Right lobe of liver (tissue), 6 donors: ENCODE measurements at places on chromosomes 7 and 10. TPM values are rescaled to one million over a fixed set of nuclear protein-coding genes. Genes with fewer than 3 reads are reported as not detected.

DNA sequence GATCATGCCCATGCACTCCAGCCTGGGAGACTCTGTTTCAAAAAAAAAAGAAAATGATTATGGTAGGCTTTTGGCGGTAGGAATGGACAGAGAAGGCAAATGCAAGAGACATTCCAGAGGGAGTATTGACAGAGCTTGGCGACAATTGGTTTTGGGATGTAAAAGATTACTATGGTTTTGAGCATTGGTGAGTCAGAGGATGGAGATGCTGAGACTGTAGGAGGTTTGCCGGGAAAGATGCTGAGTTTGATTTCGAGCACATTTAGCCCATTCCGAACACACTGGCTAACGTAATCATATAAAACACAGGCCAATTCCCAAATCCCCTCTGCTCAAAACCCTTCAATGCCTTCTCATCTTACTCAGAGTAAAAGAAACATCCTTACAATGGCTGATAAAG is 161.6 kb upstream of the MKLN1 start:
- DNase-seq, result no peak
- no peak overlapping the region for H3K27ac ChIP-seq
- no peaks in the 10 kb centered on the region for H3K4me1 ChIP-seq
- H3K27me3 ChIP-seq, result no peaks in the 10 kb centered on the region
- no peaks in the 10 kb centered on the region for H3K36me3 ChIP-seq
- H3K4me3 ChIP-seq, result no peak overlapping the region

DNA sequence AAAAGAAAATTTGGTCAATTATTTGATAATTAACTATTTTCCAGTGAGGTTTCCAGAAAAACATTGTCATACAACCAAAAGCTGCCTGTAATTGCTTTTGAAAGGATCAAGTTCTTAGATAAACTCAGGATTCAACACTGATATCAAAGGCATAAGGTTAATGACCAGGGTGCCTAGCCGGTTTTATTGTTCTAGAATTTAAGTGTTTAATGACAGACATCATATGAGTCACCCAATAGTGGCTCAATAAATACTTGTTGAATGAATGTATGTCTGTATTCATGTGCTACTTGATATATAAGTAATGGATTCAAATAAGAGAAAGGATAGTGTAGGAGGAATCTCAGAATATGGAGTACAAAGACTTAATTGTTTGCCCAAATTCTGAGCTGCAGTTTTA is 196.1 kb upstream of the LRGUK start:
- no peaks in the 10 kb centered on the region for H3K36me3 ChIP-seq
- DNase-seq, result no peak
- no peaks in the 10 kb centered on the region for H3K27me3 ChIP-seq
- no peak overlapping the region for H3K4me3 ChIP-seq

- no peak overlapping the region for H3K4me3 ChIP-seq
- H3K36me3 ChIP-seq, result no peaks in the 10 kb centered on the region
- H3K27ac ChIP-seq, result no peak overlapping the region
- H3K4me1 ChIP-seq, result no peaks in the 10 kb centered on the region
- H3K27me3 ChIP-seq, result no peaks in the 10 kb centered on the region
These were observed 58.4 kb downstream of the CHCHD3 start for GRCh38 chr7:133023370-133024071.

GRCh38 chr10:57015187-57015586 is 654.1 kb upstream of the ZWINT start:
- no peaks in the 10 kb centered on the region for H3K4me1 ChIP-seq
- no peak for DNase-seq
- no peaks in the 10 kb centered on the region for H3K27me3 ChIP-seq
- H3K4me3 ChIP-seq, result no peak overlapping the region
- no peak overlapping the region for H3K27ac ChIP-seq

- no peak for DNase-seq
- no peaks in the 10 kb centered on the region for H3K4me1 ChIP-seq
- no peaks in the 10 kb centered on the region for H3K36me3 ChIP-seq
- no peaks in the 10 kb centered on the region for H3K27me3 ChIP-seq
- H3K27ac ChIP-seq, result no peak overlapping the region
These were observed 10.9 kb upstream of the PLAU start for GRCh38 chr10:73900064-73900463.

- no peak overlapping the region for H3K4me3 ChIP-seq
- H3K4me1 ChIP-seq, result no peaks in the 10 kb centered on the region
- no peaks in the 10 kb centered on the region for H3K36me3 ChIP-seq
- no peak overlapping the region for H3K27ac ChIP-seq
- no peaks in the 10 kb centered on the region for H3K27me3 ChIP-seq
These were observed 131.3 kb downstream of the PLPP4 start for GRCh38 chr10:120588311-120588710.

- H3K4me1 ChIP-seq, result peaks cover 23% of the 10 kb centered on the region
- no peaks in the 10 kb centered on the region for H3K36me3 ChIP-seq
- no peak for DNase-seq
- no peak overlapping the region for H3K27ac ChIP-seq
- H3K4me3 ChIP-seq, result no peak overlapping the region
These were observed 10.5 kb downstream of the DDC start for GRCh38 chr7:50554431-50555322.

DNA sequence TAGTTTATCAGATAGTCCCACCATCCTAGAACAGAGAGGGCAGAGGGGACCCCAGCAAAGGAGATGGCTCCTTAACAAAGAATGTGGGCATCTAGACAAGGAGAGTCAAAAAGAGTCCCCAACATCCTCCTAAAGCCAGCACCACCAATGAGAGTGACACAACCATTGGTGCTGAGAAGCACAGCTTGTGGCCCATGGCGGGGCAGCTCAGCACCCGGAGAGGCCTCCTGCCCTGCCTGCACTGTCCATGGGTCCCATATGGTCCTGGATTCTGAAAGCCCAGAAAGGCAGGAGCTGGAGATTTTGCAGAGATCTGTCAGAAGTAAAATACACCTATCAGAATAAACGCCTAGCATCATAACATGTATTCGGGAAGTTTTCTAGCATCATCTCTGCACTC is 311.8 kb upstream of the ZNF32 start:
- H3K27me3 ChIP-seq, result no peaks in the 10 kb centered on the region
- H3K4me3 ChIP-seq, result no peak overlapping the region
- no peaks in the 10 kb centered on the region for H3K36me3 ChIP-seq
- DNase-seq, result no peak
- peak overlapping the region; percentile 8 for H3K27ac ChIP-seq
- no peaks in the 10 kb centered on the region for H3K4me1 ChIP-seq

GRCh38 chr10:22536620-22537019 is 177.8 kb downstream of the PIP4K2A start:
- H3K4me1 ChIP-seq, result no peaks in the 10 kb centered on the region
- no peak overlapping the region for H3K27ac ChIP-seq
- no peak for DNase-seq
- peaks cover 5% of the 10 kb centered on the region for H3K36me3 ChIP-seq
- H3K27me3 ChIP-seq, result no peaks in the 10 kb centered on the region
- H3K4me3 ChIP-seq, result no peak overlapping the region

DNA sequence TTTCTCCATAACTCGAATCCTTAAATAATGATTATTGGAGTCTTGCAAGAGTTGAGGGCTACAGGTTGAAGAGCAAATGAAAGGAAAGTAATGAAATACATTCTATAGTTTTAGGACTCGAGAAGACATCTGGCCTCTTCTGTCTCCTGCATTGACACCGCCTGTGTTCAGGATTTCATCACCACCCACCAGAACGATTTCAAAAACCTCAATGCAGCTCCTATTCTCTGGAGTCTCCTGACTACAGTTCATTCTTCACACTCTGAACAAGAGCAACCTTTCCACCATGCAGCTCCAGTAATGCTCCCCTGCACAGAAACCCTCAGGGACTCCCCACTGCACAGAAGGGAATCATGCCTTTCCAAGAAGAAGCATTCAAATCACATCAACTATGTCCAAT is 5.5 kb downstream of the IL15RA start:
- peak overlapping the region; percentile 71 for H3K27ac ChIP-seq
- peaks cover 45% of the 10 kb centered on the region for H3K4me1 ChIP-seq
- peak overlapping the region; percentile 22 for H3K4me3 ChIP-seq
- H3K36me3 ChIP-seq, result no peaks in the 10 kb centered on the region
- no peaks in the 10 kb centered on the region for H3K27me3 ChIP-seq

- H3K4me3 ChIP-seq, result no peak overlapping the region
- no peaks in the 10 kb centered on the region for H3K4me1 ChIP-seq
- no peak for DNase-seq
These were observed 52.9 kb downstream of the BAMBI start for GRCh38 chr10:28730031-28730778.

GRCh38 chr7:113071465-113071864 is 15.2 kb downstream of the GPR85 start:
- H3K36me3 ChIP-seq, result no peaks in the 10 kb centered on the region
- no peak overlapping the region for H3K4me3 ChIP-seq
- no peak overlapping the region for H3K27ac ChIP-seq
- H3K4me1 ChIP-seq, result no peaks in the 10 kb centered on the region
- no peaks in the 10 kb centered on the region for H3K27me3 ChIP-seq

DNA sequence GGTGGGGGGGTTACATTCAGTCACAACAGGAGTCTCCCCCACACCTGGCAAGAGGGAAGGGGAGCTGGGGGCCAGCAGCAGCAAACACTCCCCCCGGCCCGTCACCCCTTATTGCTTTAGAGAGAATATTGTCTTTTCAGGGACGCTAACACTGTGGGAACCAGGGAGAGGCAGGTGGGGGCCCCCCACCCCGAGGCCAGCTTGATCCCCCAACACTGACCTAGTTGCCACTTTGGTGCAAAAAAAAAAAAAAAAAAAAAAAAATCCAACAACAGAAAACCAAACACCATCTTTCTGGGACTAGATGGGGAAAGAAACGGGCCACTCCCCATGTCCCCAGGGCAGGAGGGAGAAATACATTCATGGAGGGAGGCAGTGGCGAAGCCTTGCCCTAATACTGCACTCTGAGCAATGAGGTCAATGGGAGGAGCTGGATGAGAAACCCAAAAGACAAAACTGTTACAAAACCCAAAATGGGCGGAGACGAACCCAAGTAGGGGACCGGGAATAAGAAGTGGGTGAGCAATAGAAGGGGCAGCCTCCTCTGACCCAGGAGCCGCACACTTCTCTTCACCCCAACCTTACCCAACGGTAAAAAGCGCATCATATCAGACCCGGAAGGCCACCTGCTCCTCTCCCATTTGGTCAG is 6.5 kb downstream of the GNB2 start:
- DNase-seq, result no peak
- no peaks in the 10 kb centered on the region for H3K27me3 ChIP-seq
- peaks cover 71% of the 10 kb centered on the region for H3K36me3 ChIP-seq
- no peak overlapping the region for H3K27ac ChIP-seq
- H3K4me1 ChIP-seq, result no peaks in the 10 kb centered on the region
- H3K4me3 ChIP-seq, result no peak overlapping the region

- no peaks in the 10 kb centered on the region for H3K27me3 ChIP-seq
- H3K4me3 ChIP-seq, result no peak overlapping the region
- no peaks in the 10 kb centered on the region for H3K4me1 ChIP-seq
- no peaks in the 10 kb centered on the region for H3K36me3 ChIP-seq
These were observed 595 bp upstream of the SUN1 start for GRCh38 chr7:831596-832166.

The HABP2 gene
- total RNA-seq, result 322 TPM

The ELOVL3 gene
- not detected for total RNA-seq

The FAM180A gene
- total RNA-seq, result 14.9 TPM

The MRC1 gene
- total RNA-seq, result 9.8 TPM

The SLC26A5 gene
- total RNA-seq, result 0.64 TPM

The C10orf95 gene
- not detected for total RNA-seq

The GIMAP1 gene
- total RNA-seq, result 0.73 TPM

The CTAGE8 gene
- total RNA-seq, result 0.53 TPM
